DMS79 treated with DMSO at 0.1 percent for 48 hours (cell line): ENCODE measurements at places on chromosomes 11 and 22.
A peak's percentile ranks its signal among the peaks of the same experiment; 100 is the strongest.

DNA sequence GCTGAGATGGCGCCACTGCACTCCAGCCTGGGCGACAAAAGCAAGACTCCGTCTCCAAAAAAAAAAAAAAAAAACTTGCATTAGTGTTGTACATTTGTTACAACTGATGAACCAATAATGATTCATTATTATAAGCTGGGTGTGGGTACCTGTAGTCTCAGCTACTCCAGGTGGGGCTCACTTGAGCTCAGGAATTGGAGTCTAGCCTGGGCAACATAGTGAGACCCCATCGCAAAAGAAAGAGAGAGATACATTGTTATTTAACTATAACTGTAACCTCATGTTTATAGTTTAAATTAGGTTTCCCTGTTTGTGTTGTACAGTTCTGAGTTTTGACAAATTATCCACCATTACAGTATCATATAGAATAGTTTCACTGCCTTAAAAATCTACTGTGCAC is 38.6 kb downstream of the KDM2A start:
- DNase-seq: no peak

- DNase-seq: no peak
Measured at GRCh38 chr11:82989628-82990404, 81.9 kb downstream of the RAB30 start.

DNA sequence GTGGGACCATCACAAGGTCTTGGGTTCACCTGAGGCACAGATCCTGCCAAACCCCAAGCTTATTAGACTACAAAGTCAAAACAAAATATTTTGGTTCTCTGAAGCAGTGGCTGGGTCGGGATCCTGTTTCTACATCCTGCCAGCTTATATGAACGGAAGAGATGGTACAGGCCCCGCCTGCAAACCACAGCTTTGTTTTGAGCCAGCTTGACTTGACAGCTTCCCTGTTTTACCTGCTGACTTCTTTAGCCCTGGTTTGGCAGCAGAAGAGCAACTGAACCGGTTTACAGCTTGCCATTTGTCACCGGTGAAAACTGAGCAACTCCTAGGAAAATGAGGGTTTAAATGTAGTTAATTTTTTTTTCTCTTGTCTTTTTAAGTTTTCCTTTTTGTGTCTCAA is 11.4 kb downstream of the PACS1 start:
- DNase-seq: peak; percentile 87

DNA sequence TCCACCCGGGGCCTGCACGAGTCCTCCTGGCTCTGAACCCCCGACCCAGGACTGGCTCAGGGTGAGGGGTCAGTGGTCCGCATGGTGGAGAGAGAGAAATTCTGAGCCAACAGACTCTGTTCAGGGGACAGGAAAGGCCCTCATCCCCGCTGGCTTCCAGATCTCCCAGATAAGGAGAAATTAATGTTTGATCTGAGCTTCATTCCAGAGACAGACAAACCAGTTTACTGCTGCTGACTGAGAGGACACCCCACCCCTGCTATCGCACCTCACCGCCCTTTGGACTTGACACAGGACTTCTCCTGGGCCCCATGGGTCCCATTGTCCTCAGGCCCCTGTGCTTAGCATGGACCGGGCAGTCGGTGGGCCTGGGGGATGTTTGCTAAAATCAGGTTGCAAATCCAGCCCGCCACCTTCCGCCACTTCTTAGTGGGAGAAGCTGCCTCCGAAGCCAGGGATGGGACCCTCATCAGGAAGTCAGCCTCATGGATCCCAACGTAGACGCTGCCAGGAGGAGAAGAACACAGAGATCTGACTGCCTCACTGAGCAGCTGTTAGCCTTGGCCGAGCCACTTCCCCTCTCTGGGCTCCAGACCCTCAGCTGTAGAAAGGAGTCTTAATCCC is 11.2 kb upstream of the UPK3A start:
- no peak for DNase-seq
